ENCODE measurements at places on chromosomes 5 and 9. TPM values are rescaled to one million over a fixed set of nuclear protein-coding genes. Genes with fewer than 3 reads are reported as not detected.

DNA sequence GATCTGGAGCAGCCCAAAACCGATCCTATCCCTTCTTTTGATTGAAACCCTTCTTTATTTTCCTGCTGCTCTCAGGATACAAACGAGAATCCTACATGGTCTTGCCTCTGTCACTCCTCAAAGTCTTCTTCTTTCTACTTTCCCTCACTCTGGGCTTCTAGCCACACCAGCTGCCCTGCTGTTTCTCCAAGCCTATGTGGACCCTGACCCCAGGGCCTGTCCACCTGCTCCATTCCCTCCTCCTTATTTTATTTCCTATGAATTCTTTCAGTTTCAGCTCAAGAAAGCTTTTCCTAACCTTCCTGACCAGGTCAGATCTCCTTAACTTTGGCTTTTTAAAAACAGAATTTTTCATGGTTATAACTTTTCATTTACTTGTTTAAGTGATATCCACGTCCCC, 141.0 kb downstream of the ARHGAP26 start:
- no peak for DNase-seq

DNA sequence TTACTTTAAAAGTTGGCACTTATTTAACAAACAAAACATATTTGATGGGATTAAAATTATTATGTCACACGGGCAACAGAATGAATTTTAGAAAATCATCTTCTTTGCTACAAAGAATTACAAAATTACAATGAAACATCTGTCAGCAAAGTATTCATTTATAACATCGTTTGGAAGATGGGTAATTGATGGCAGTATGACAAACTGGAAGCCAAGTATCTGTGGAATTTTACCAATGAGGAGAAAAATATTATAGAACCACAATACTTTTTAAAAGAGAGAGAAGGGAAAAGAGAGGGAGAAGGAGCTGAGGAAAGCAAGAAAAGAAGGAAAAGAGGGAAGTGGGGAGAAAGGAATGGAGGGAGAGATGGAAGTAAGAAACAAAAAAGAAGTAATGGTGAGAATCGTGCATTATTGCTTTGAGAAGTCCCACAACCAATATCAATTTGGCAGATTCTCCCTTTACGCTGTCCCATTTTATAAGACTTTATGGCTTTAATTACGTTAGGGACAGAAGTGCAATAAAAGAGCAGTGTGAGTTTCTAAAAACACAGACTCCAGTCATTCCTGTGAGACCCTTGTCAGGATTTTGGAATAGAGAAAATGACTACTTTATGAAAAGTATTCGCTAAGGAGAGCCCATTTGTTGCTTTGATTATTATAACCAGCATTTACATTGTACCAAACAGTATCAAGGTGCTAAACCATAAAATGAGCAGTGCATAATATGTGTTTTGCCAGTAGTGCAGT, 76.7 kb downstream of the LURAP1L start:
- no peak for DNase-seq

- no peak for DNase-seq
These were observed 4.3 kb upstream of the DRD1 start for GRCh38 chr5:175448276-175448675.

Gene WDR31
- 0.60 TPM for total RNA-seq

Gene KCNIP1
- 0.36 TPM for total RNA-seq

Gene LIFR
- 66.1 TPM for total RNA-seq
